ENCODE measurements at places on chromosomes 7 and 10.
A peak's percentile ranks its signal among the peaks of the same experiment; 100 is the strongest.

- no peak for DNase-seq
These were observed 13.2 kb downstream of the PDGFA start for GRCh38 chr7:506391-506831.

GRCh38 chr7:44574287-44574872 is 672 bp upstream of the DDX56 start:
- DNase-seq: no peak

DNA sequence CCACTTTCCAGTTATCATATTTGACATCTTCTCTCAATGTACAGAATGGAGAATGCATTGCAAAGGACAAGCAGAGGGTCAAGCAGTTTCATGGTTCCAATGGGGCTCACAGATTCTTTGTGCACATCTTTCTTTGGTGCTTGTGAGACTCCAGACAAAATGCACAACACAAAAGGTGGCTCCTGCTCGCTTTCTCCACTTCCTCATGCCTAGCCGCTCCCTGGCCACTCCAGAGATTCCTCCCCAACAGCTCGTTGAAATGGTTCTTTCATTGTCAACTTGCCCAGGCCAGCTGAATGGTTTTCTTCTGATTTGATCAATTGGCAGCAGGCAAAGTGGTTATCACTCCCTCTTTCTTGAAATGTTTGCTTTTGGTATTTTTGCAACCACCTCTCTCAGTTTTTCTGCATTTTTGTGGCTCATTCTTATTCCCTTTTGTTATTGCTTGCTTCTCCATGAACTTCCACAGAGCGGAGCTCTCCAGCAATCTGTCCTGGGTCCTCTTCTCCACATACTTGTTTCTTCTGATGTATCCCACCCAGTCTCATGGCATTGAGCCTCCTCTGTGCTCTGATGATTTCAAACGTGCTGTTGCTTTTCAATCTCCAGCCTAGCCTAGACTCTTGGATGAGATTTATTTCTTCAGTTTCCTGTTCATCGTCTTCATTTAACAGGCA is 507.8 kb upstream of the MKI67 start:
- DNase-seq: no peak

DNA sequence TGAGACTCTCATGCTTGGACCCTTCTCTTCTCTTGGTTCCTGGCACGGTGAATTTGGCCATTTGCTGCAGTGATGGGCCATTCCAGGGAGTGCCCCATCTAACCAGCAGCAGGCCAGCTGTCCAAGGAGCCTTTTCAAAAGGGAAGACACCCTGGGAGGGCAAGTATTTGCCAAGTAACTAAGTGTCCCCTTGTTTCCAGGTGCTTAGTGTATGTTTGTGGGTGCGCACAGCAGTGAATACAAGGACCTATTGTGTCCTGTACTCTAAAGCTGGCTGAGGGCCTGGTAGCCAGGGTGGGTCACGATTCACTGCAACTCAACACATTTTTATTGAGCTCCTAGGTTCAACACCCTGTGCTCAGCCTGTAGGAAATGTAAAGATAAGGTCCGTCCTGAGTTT is 348.8 kb downstream of the RNLS start:
- no peak for DNase-seq

DNA sequence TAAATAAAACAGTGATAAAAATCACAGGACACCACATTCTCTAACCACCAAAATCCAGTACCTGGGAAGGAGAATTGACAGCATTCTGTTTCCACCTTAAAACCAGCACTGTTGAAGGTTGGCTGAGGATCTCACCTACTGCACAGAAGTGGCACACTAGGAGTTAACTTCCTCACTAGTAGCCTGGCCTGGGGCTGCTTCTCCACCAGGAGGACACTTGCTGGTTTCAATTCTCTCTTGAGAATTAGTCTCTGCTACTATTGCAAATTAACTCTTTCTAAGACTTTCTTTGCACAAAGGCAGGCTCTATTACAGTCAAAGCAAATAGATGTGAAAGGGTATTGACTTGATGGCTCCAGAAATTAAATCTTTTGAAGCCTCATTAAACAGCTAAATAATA is 2.3 kb upstream of the CTTNBP2 start:
- no peak for DNase-seq

GRCh38 chr7:13411636-13412035 is 577.8 kb downstream of the ETV1 start:
- no peak for DNase-seq

DNA sequence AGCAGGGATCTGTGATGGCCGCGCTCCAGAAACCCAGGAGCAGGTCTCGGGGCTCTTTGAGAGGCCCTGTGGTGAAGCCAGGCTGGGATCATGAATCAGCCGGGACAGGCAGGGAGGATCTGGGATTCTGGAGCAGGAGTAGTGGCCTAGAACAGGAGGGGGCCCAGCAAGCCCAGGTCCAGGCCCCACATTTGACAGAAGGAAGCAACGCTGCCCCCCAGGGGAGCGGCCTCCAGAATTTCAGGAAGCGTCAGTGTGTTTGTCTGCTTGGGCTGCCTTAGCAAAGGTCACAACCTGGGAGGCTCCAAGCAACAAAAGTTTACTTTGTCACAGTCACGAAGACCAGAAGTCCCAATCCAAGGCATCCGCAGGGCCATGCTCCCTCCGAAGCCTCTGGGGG is 36.8 kb downstream of the CLRN3 start:
- DNase-seq: no peak

DNA sequence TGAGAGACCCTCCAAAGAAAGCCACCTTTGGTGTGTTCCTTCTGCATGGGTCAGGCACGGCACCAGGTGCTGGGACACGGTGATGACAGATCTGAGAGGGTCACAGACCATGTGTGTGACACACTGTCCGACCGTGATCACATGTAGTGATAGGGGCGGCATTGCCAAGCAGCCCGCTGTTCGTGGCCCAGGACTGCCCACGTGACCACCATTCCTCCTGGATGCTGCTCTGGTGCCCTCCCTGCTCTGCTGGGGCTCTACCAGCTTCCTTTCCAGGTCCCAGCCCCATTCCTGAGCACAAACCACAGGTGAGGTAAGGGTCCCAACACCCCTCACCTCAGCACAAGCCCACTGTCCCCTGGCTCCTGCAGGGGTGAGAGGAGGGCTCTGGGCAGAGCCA is 10.1 kb upstream of the SLC18A3 start:
- DNase-seq: peak; percentile 82

GRCh38 chr10:71218651-71219050 is 6.3 kb downstream of the UNC5B start:
- no peak for DNase-seq

All from vagina (tissue), 2 donors.